ENCODE measurements at places on chromosomes 11 and 22. TPM values are rescaled to one million over a fixed set of nuclear protein-coding genes. Genes with fewer than 3 reads are reported as not detected.

Gene OVOL1
- total RNA-seq = not detected

GRCh38 chr11:117481885-117482284, 154.2 kb downstream of the CEP164 start:
- DNase-seq = no peak

DNA sequence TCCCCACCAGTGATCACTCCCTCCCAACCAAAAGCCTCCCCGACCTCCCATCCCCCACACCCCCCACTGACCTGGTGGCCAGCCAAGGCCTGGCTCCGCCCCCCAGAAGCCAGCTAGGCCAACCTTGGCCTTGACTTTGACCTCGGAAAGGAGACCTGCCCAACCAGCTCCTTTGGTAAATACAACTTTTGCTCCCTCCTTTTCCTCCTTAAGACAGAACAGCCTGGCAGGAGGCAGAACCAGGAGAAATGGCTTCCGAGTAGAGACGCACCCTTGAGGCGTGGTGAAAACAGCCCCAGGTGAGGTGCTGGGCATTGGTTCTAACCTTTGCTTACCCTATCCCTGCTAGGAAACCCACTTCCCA, 27.0 kb downstream of the PLEKHA7 start:
- no peak for DNase-seq

DNA sequence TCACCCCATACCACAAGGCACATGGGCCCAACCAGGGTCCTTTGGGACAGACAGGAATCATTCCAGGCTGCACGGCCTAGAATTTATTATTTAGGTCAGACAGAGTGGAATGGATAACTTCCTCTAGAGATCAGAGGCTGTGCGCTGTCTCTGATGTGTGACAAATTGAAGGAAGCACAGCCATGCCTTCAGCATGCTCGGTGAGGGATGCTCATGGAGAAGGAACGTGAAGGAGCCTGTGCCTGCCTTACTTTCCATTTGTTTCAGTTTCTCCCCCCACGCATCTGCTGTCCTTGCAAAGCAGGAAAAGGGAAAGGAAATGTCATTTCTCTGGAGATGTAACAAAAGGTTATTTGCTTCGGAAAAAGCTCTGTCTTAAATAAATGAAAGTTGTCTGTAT, 644.1 kb downstream of the OPCML start:
- DNase-seq = no peak

- DNase-seq = no peak
Measured at GRCh38 chr11:42555190-42555589, 756.6 kb upstream of the API5 start.

DNA sequence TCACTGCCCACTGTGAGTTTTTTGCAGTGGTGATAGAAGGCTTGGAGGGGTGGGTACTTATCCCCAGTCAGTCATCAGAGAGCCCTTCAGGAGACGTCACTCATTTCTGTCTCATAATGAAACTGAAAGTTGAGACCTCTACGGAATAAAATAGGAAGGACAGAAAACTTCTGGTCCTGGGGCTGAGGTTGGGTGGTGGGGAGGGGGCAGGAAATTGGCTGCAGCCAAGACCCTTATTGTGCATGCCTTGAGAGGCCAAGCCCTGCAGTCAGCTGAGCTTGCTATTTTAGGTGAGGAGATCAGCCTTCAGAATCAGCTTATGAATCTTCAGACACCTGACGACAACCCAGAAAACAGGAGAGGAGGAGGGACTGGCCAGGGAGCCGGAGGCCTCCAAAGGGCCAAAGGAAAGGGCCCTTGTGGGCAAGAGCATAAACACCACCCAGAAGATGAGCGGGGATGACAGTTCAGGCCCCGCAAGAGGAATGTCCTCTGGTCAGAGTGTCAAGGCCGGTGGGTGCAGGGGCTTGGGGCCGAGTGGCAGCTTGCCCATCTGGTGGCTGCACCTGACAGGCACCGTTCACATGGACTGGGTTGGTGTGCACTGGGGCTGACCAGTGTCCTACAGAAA, 17.9 kb upstream of the ADA2 start:
- DNase-seq = no peak

DNA sequence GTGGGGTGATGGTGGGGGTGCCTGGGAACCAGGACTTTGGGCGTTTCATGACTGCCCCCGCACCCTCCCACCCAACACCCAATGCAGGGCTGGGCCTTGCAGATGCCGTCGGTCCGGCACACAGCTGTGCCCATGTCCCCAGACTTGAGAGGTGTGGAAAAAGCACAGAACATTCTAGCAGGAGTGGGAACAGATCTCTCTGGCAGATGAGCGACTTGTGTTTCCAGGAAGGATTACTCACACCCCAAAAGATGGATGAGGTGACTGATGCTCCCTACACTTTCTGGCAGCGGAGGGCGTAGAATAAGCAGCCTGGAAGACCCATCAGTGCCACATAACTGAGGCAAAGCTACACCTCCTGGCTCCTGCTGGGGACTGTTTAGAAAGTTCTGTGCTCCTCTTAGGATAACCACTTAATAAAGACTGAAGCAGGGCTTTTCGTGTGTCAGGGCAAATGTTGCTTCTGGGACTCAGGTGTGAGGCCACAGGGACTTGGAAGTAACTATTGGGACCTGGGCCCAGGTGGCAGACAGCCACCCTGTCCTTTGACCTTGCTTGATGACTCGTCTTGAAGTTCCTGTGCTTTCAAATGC, 24.2 kb downstream of the FBLN1 start:
- DNase-seq = no peak
